Foreskin fibroblast (primary cell): ENCODE measurements at places on chromosomes 6 and 20.

DNA sequence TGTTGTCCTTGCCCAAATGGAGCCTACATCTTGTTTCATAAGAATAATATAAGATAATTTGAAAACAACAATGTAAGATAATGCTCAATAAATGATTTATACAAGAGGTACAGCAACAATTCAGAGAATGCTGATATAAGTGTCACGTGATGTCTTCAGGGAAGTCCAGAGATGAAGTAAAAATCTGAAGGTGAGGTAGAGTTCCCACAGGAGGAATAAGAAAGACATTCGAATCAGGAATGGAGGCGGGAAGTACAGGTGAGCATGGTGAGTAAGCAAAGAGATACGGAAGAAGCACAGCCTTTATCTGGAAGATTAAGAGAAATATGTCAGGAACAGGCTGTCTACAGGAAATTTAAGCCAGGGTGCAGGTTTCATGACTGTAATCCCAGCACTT is 165.9 kb upstream of the MARCKS start:
- no peak for DNase-seq

- DNase-seq = no peak
Measured at GRCh38 chr6:46103441-46104115, 26.2 kb upstream of the ENPP4 start.

GRCh38 chr6:149254253-149254652 is 63.3 kb upstream of the TAB2 start:
- no peak for DNase-seq

GRCh38 chr6:84767526-84768201 is 3.3 kb upstream of the TBX18 start:
- no peak for DNase-seq

DNA sequence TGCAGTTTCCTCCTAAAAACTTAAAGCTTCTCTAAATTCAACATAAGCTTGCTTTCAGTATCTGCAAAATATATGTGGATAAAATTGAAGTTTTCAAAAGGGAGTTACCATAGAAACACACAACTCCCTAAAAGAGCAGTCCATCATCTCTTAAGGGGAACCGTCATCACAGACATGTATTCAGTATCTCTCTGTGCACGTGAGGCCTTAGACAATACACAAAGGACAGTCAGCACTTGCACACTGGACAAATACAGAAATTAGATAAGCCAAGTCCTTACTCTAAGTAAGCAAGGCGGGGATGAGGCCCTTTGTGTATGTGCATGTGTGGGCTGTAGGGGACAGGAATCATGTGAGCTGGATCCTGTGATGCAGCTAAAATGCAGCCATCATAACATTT is 136.6 kb downstream of the BACH2 start:
- DNase-seq = no peak

GRCh38 chr6:30711758-30712380 is 5.2 kb downstream of the MDC1 start:
- DNase-seq = no peak

DNA sequence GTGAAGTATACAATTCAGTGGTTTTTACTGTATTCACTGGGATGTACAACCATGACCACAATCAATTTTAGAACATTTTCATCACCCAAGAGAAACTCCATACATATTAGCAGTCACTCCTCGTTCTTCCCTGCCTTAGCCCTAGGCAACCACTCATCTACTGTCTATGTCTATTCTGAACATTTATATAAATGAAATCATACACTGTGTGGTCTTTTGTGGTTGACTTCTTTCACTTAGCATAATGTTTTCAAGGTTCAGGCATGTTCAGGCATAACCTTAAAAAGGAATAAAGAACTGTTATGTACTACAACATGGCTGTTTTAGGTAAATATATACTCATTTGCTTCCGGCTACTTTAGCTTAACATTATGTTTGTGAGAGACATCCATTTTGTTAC is 37.3 kb downstream of the BLTP3A start:
- no peak for DNase-seq

DNA sequence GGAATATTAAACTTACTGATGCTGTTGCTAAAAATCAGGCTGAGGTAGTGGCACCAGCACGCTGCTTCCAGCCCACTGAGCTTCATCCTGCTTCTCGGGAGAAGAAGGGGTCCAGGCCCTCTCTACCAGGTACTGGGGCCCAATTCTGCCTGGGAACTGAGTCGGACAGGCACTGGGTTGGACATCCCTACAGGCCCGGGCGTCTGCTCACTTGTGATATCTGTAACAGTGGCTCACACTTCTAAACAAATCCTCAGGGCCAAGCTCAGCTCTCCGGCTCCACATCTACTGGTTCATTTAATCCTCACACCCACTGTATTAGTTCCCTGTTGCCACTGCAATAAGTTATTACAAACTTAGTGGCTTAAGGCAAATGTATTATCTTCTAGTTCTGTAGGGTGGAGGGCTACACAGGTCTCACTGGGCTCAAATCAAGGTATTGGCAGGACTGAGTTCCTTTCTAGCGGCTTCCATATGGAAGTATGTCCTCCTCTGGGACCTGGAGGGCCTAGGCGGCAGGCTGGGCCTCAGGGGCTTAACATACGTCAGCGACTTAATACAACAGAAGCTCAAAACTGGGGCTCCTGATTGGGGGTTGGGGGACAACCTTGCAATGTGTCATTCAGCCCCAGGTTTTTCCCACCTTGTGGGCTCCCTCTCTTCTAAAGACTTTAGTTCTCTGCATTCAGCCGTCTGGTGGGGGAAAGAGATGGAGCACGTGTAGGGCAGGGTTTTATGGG is 1.6 kb upstream of the KCNK15 start:
- no peak for DNase-seq

DNA sequence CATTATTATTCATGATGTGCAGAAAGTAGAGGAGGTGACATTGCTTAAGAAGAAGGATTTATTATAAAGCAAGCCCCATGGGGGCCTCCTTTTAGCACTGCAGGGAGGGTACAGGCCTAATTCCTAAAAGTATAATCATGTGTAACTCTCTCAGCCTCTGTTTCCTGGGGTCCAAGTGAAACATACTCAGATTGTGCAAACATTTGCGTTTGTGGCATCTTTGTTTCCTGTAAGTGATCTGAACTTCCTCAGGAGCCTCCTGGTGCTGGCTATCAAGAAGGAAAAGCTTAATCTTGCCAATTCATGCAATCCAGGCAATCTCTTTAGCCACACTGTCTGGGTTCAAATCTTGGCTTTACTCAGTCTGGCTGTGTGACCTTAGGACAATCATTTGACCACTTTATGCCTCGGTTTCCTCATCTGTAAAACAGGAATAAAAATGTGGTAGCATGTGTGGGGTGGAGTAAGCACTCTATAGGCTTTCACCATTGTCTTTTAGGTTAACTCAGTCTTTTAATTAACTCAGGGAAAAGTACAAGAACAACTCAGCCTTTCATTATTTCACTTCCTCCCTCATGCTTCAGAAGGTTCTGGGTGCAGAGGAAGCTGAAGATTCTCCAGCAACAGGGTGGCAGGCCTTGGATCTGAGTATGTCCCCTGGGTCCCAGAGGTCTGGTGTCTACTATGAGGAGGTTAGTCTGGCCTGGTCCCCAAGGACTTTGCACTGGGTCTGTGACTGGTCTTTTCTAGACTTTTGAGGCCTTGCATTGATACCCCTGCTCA is 831 bp upstream of the SIRPB2 start:
- no peak for DNase-seq
